ENCODE measurements at places on chromosomes 1 and 21.

- H3K4me3 ChIP-seq = no peak overlapping the region
- no peak overlapping the region for H3K27ac ChIP-seq
- H3K27me3 ChIP-seq = peaks cover 7% of the 10 kb centered on the region
- H3K4me1 ChIP-seq = no peaks in the 10 kb centered on the region
These were observed 19.0 kb upstream of the CYP4A11 start for GRCh38 chr1:46960250-46960649.

DNA sequence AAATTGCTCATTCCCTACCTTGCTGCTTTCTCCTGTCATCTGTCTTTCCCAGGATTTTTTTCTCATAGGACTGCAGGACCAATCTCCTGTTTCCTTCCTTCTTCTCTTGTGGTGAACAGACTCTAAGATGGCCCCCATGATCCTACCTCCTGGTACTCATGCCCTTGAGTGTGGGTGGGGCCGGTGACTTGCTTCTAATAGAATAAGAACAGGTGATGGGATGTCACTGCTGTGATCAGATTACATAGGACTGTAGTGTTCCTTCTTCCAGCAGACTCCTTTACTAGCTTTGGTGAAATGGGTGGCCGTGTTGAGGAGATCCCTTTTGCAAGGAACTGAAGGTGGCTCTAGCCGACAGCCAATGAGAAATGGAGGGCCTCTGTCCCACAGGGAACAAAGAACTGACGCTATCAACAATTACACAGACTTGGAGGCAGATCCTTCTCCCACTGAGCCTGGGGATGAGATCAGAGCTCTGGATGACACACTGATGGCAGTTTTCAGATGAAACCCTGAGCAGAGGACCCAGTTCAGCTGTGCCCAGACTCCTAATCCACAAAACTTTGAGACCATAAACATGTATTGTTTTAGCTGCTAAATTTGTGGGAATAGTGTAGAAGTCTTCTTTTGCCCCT, 7.5 kb downstream of the GSTM3 start:
- no peak overlapping the region for H3K27ac ChIP-seq
- H3K4me3 ChIP-seq = no peak overlapping the region
- H3K36me3 ChIP-seq = no peaks in the 10 kb centered on the region
- no peak for DNase-seq

GRCh38 chr1:115837740-115838421, 3.0 kb downstream of the NHLH2 start:
- DNase-seq = no peak
- H3K4me3 ChIP-seq = no peak overlapping the region
- H3K27ac ChIP-seq = no peak overlapping the region

GRCh38 chr1:3320246-3321152, 134.0 kb upstream of the ARHGEF16 start:
- DNase-seq = no peak
- H3K4me3 ChIP-seq = no peak overlapping the region
- H3K27me3 ChIP-seq = peaks cover 3% of the 10 kb centered on the region
- peaks cover 10% of the 10 kb centered on the region for H3K4me1 ChIP-seq
- no peaks in the 10 kb centered on the region for H3K36me3 ChIP-seq

DNA sequence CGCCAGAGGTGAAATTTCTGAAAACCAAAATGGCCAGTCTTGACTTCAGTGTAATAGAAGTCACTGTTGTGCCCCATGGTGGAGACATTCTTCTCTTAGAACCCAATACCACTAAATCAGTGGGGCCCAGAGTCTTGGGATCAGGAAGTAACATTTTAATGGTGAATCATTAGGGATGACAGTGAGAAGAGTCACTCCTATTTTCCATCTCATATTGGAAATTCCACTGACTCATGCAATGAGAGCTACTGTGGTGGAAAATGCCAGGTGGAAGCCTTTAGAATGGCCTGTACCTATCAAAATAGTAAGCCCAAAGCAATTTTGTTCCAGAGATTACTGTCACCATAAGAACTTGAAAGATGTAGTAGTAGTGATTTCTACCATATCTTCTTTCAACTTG, 20.6 kb upstream of the PPM1J start:
- H3K27ac ChIP-seq = no peak overlapping the region
- H3K27me3 ChIP-seq = peaks cover 17% of the 10 kb centered on the region
- H3K4me3 ChIP-seq = no peak overlapping the region
- no peaks in the 10 kb centered on the region for H3K36me3 ChIP-seq
- DNase-seq = no peak
- peaks cover 7% of the 10 kb centered on the region for H3K4me1 ChIP-seq

DNA sequence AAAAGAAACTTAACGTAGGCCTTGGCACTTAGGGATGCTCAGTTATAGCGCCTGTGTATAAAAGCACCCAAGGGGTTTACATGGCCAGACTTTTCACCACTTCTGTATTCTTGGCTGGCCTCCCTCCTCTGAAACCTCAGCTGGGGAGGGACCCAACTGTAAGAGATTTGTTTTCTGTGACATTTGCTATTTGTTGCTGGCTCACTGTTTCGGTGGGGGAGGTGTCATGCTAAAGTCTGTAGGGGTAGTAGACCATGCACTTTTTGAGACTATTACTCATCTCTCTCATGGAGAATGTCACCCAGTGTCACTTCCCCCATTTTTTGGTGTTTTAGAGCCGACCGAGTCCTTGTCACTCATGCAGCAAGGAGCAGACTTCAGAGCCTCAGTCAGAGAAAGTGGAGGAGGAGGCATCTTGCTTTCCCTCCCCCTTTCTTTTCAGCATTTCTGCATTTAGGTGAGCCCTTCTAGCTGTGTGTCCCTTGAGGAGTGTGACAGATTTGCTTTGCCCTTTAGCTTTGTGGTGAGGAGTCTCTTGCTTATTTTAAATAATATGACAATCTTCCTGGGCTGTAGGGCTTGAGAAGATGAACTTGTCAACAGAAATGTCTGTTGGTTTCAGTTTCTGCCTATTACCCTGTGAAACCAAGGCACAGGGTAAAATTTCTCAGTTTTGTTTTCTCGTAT, 160.1 kb downstream of the FASLG start:
- H3K4me1 ChIP-seq = peaks cover 23% of the 10 kb centered on the region
- no peaks in the 10 kb centered on the region for H3K27me3 ChIP-seq
- peak overlapping the region; percentile 94 for H3K27ac ChIP-seq
- H3K36me3 ChIP-seq = peaks cover 3% of the 10 kb centered on the region

GRCh38 chr1:36085686-36086526, 2.0 kb downstream of the TEKT2 start:
- H3K27ac ChIP-seq = no peak overlapping the region
- H3K4me1 ChIP-seq = peaks cover 11% of the 10 kb centered on the region
- H3K27me3 ChIP-seq = peaks cover 12% of the 10 kb centered on the region
- no peak overlapping the region for H3K4me3 ChIP-seq

DNA sequence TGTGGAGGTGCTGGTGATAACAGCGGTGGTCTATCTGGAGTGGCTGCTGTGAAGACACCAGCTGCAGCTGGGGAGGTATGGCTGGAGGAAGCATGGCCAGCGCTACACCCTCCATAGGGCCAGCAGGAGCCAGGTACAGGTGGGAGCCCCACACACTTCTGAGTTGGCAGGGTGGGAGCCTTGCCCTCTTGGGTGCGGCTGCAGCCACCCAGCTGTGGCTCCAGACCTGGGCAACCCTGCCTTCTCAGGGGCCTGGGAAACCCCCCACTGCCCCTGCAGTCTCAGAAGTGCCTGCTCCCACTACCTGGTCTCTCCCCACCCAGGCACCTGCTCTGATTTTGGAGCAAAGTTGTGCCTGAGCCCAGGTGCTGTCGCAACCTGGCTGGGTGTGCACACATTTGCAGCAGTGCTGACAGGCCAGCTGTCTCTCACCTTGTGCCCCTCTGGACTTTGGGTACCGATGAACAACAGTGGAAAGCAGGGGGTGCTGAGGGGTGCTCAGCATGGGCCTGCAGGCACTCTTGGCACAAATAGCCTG, 76.2 kb downstream of the DPYD start:
- no peak overlapping the region for H3K4me3 ChIP-seq
- no peaks in the 10 kb centered on the region for H3K4me1 ChIP-seq
- H3K36me3 ChIP-seq = no peaks in the 10 kb centered on the region
- no peaks in the 10 kb centered on the region for H3K27me3 ChIP-seq
- no peak for DNase-seq

DNA sequence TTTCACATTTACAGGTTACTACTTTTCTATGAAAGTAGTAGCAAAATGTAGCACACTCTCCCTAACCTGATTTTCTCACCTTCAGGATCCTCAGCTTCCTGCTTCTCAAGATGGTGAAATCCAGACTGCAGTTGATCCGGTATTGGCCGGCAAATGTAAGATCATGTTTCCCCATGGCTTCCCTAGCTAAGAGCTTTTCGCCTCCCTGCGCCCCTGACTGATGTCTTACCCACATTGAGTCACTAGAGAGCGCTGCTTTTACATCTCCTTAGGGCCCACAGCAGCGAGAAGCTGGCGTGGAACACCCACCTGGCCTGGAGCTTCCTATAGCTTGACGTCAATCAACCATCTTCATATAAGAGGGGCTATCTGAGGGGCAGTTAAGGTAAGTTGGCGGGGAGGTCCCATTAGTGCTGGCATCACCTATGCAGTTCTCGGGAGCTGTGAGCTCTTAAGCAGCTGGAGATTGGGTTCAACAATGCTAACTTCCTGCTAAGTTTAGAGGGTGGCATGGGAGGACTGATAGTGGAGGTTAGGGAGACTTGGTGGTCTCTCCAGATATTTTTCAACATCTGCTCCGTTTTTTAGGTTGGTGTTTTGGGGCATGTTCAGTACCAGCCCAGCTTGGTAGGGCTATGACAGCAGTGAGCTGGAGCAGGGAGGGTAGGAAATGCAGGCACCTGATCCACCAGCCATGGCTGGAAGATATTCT, 5.5 kb downstream of the PTPN7 start:
- H3K4me3 ChIP-seq = no peak overlapping the region
- peaks cover 15% of the 10 kb centered on the region for H3K4me1 ChIP-seq
- DNase-seq = peak; percentile 52
- H3K27me3 ChIP-seq = no peaks in the 10 kb centered on the region
- H3K27ac ChIP-seq = peak overlapping the region; percentile 31
- peaks cover 18% of the 10 kb centered on the region for H3K36me3 ChIP-seq

GRCh38 chr1:85228972-85229371, 28.2 kb upstream of the SYDE2 start:
- DNase-seq = no peak
- peaks cover 3% of the 10 kb centered on the region for H3K27me3 ChIP-seq
- H3K27ac ChIP-seq = no peak overlapping the region

DNA sequence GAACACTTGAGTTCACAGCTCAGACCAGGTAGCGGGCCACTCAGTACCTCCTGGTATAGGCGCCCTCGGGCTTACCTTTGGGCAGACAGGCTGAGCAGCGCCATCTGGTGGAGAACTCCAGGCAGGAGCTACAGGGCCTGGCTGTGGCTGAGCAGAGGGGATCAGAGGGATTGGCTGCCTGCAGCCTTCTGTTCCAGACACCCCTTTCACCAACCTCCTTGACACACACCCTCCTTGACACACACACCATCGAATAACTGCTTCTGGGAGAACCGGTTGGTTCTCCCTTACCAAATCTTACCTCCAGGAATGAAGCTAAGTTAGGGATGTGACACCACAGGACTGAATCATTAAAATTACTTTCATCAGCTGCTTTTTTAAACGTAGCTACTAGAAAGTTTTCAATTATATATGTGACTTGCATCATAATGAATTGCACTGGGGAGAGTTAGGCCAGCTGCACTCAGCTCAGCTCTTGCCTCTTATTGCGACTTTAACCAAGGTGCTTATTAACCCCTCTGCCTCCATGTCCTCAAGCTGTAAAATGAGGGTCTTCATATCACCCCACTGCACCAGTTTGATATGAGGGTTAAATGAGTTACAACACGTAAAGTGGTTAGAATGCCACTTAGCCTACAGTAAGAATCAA, 6.6 kb downstream of the LIN28A start:
- peak; percentile 83 for DNase-seq
- no peaks in the 10 kb centered on the region for H3K4me1 ChIP-seq
- no peaks in the 10 kb centered on the region for H3K36me3 ChIP-seq
